ENCODE measurements at places on chromosomes 12 and 14. TPM values are rescaled to one million over a fixed set of nuclear protein-coding genes. Genes with fewer than 3 reads are reported as not detected.

CEP170B gene
- 13.9 TPM for polyA plus RNA-seq

SLC10A1 gene
- not detected for polyA plus RNA-seq

DPY19L2 gene
- 0.59 TPM for polyA plus RNA-seq

GRIP1 gene
- 0.04 TPM for polyA plus RNA-seq

NR4A1 gene
- 18.2 TPM for polyA plus RNA-seq

ABCB9 gene
- 11.7 TPM for polyA plus RNA-seq

HOXC12 gene
- polyA plus RNA-seq: not detected

AQP6 gene
- polyA plus RNA-seq: not detected

- H3K27ac ChIP-seq: no peak overlapping the region
- H3K27me3 ChIP-seq: no peaks in the 10 kb centered on the region
- no peaks in the 10 kb centered on the region for H3K4me1 ChIP-seq
Observed at GRCh38 chr14:91466192-91466591, 43.9 kb downstream of the PPP4R3A start.

- H3K36me3 ChIP-seq: no peaks in the 10 kb centered on the region
- H3K27ac ChIP-seq: no peak overlapping the region
- no peak for DNase-seq
- H3K4me1 ChIP-seq: no peaks in the 10 kb centered on the region
Observed at GRCh38 chr14:101185073-101185835, 281.7 kb upstream of the RTL1 start.

DNA sequence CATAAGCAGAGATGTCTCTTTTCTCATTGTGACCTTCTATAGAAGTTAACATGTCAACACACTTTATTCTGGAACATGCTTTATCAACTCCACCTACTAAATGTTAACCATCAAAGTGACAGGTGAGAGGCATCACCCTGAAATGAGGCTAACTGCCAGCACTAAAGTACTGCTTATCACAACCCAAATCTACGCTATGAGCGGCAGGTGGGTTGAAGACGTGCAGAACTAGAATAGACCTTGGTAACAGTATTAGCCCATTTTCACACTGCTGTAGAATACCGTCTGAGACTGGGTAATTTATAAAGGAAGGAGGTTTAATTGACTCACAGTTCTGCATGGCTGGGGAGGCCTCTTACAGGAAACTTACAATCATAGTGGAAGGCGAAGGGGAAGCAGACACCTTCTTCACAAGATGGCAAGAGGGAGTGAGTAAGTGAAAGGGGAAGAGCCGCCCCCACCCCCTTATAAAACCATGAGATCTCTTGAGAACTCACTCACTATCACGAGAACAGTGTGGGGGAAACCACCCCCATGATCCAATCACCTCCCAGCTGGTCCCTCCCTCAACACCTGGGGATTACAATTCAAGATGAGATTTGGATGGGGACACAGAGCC, 359.0 kb downstream of the SEC23A start:
- no peaks in the 10 kb centered on the region for H3K4me1 ChIP-seq
- no peaks in the 10 kb centered on the region for H3K27me3 ChIP-seq
- no peak overlapping the region for H3K4me3 ChIP-seq
- H3K27ac ChIP-seq: no peak overlapping the region
- no peak for DNase-seq
- H3K36me3 ChIP-seq: no peaks in the 10 kb centered on the region

DNA sequence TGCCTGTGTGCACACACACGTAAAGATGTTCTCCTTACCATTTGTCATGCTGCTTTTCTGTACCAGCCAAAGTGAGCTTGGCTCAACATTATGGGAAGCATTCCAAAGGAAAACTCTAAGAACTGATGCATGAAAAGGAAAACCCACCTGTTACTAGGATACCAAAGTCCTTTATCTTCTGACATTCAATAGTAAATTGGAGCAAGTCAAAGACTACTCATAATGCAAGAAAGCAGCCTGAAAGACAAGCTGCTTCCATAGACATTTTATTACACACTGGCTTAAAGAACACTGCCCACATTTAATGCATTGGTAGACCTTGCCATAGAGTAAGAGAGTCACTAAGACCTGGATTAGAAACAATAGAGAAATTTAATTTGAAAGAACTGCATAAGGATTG, 159.0 kb downstream of the LRIG3 start:
- H3K27me3 ChIP-seq: no peaks in the 10 kb centered on the region
- H3K36me3 ChIP-seq: no peaks in the 10 kb centered on the region
- DNase-seq: no peak
- no peak overlapping the region for H3K4me3 ChIP-seq
- peaks cover 16% of the 10 kb centered on the region for H3K4me1 ChIP-seq

DNA sequence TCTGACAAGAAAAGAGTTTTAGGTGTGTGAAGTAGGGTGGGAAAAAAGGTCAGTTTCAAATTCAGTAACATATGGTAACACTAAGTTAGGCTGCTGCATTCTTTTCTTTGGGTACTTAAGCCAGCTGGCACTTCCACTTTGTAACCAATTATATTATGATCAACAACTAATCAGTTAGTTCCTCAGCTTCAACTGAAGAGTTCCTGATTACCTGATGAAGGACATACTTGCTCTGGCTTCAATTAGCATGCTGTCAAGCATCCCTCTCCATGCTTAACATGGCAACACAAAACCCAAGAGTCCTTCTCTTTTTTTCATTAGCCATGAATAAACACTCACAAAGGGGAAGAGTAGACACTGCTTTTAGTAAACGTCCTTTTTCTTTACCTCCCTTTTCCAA, 6.8 kb upstream of the KANSL2 start:
- H3K36me3 ChIP-seq: peaks cover 9% of the 10 kb centered on the region
- no peaks in the 10 kb centered on the region for H3K27me3 ChIP-seq
- no peak overlapping the region for H3K4me3 ChIP-seq
- H3K27ac ChIP-seq: no peak overlapping the region

GRCh38 chr12:106914796-106915634, 40.7 kb upstream of the TMEM263 start:
- peaks cover 13% of the 10 kb centered on the region for H3K4me1 ChIP-seq
- no peak for DNase-seq
- no peak overlapping the region for H3K4me3 ChIP-seq
- H3K27me3 ChIP-seq: no peaks in the 10 kb centered on the region

DNA sequence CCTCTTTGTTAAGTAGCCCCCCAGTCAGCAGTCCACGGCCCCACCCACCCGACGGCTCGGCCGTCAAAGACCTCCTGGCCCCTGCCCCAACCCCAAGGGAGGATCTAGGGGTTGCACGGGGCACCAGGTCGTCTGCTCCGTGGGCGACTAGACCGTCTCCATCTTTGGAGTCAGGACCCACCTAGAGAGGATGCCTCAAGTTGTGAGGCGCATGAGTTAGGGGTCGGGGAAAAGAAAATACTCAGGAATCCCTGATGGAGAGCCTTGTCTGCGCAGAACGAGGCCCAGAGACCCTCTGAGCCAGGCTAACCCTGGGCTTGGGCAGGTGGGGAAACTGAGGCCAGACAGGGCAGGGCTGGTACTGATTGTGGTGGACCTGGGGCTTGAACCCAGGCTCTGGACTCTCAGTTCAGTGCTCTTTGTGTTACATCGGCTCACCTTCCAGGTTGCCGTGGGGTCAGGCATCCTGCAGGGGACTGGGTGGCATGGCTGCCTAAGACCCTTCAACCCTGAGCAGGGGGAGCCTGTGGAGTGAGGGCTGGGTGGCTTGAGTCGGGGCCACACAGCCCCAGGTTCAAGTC, 839 bp downstream of the OTUB2 start:
- no peaks in the 10 kb centered on the region for H3K36me3 ChIP-seq
- no peak overlapping the region for H3K27ac ChIP-seq
- H3K4me1 ChIP-seq: peaks cover 10% of the 10 kb centered on the region
- H3K4me3 ChIP-seq: no peak overlapping the region
- H3K27me3 ChIP-seq: no peaks in the 10 kb centered on the region
- no peak for DNase-seq

DNA sequence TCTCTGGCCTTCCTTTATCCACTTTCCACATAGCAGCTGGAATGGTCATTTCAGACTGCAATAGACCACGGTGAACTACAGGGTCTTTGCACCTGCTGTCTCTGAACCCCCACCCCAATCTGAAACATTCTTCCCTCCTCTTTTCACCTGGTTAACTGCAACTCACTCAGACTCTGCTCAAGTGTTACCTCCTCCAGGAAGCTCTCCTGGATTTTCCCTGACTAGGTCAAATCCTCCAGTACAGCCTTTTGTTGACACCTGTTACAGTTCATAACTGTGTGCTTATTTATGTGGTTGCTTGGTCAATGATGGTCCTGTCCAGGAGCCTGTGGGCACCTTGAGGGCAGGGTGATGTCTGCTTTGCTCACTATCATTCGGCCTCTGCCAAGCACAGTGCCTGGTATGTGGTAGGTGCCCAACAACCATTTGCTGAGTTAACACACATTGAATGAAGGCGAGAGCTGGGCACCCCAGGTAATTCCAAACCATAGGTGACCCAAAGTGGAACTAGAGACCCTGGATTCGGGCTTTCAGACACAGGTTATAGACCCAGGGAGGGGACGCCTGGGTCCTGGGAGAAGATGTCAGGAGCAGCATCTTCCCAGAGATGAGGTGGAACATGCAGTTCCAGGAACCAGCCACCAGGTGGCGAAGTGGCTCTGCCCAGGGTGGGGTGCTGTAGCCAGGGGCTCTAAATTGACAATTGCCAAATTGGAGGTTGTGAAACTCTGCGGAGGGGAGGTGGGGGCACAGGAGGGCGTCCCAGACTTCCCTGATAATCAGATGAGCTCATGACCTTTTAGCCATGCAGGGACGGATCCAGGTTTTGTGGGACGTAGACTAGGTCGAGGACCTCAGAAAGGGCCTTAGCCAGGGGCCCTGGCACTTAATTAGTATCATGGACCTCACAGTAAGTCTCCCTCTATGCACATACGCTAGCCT, 28.1 kb downstream of the TRPV4 start:
- DNase-seq: peak; percentile 53
- no peaks in the 10 kb centered on the region for H3K4me1 ChIP-seq
- H3K27me3 ChIP-seq: no peaks in the 10 kb centered on the region
- H3K27ac ChIP-seq: no peak overlapping the region
- H3K4me3 ChIP-seq: no peak overlapping the region

DNA sequence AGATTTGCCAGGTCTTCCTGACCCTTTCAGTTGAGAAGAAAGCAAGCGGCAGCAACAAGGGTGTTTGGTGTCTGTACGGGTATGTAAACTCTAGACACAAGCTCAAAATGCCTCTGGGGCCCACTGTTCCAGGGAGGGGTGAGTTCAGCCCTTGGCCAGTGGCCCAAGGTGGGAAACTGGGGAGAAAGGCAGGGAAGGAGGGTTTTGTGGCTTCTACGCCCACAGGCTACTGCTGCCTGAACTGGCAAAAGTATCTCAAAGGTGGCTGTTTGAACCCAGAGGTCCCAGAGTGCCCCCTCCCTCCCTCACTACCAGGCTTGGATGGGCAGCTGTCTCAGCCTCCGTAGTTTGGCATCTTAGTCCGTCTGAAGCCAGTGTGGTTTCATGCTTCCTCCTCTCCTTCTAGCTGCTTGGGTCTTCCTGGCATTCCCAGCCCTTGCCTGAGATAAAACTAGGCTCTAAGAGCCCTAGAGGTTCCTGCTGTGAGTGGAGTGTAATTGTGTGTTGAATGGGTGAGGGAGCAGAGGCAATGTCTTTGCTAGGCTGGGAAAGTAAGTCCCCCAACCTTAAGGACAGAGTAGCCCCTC, 5.5 kb downstream of the HOXC5 start:
- no peak overlapping the region for H3K4me3 ChIP-seq
- DNase-seq: no peak
- no peak overlapping the region for H3K27ac ChIP-seq
- H3K27me3 ChIP-seq: peaks cover 78% of the 10 kb centered on the region
- no peaks in the 10 kb centered on the region for H3K36me3 ChIP-seq

DNA sequence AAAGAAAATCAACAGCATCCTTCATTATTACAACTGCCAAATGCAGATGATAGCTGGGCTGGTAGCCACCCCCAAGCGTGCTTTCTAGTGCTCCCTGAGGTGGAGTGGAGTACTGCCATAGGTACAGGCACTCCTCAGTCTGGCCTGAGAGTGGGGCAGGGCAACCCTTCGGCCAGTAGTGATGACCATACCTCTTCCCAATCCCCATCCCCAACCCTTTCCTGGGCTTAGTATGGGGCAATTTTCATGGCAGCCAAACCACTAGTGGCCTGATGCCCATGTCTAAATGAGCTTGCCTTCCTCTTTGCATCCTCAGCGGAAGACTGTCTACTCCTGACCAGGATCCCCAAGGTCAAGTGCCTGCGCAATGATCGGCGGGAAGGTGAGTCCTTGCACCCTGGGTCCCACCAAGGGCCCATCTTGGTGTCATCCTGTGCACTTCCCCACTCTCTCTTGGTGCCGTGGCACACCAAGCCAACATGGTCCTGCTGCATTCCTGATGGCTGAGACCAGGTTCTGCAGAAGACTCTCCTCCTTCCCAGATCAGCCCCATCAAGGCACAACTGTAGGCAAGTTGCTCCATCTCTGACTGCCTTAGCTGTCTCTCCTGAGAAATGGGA, 65.8 kb downstream of the GALNT16 start:
- no peak for DNase-seq
- no peak overlapping the region for H3K27ac ChIP-seq
- no peaks in the 10 kb centered on the region for H3K4me1 ChIP-seq
- no peak overlapping the region for H3K4me3 ChIP-seq
- peaks cover 4% of the 10 kb centered on the region for H3K27me3 ChIP-seq

GRCh38 chr12:49874142-49874897, 29.4 kb downstream of the FAIM2 start:
- H3K27ac ChIP-seq: no peak overlapping the region
- DNase-seq: no peak
- H3K4me3 ChIP-seq: no peak overlapping the region
- no peaks in the 10 kb centered on the region for H3K27me3 ChIP-seq
